ENCODE measurements at places on chromosomes 16 and 17.

DNA sequence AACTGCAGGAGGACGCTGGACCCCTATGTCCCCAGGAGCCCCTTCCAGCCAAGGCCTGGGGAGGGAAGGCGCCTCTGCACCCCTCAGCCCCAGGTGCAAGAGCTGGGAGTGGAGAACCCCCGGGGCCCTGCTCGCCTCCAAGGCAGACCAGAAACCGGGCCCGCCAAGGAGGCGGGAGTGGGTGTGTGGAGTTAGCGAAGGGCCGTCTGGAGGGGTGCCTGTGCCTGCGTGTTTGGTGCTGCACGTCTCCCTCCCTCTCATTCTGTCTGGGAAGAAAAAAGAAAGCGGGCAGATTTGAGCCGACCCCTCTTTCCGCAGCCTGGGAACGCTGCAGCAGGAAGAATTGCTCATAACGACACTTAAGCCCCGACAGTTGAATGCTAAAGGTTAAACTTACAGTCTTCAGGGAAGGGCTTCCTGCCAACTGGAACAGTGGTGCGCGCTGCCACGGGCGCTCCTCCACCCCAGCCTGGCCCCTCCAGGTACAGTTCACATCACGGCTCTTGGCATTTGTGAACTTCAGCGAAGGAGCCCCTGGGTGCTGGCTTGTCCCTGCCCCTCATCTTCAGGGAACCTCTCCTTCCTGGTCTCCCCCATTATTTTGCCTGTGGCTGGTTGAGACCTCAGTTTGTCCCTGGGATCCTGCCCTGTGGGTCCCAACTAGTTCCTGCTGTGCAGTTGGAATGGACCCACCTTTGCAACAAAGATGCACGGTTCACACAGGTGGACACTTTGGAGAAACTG, 19.2 kb upstream of the ZFHX3 start:
- DNase-seq = no peak

DNA sequence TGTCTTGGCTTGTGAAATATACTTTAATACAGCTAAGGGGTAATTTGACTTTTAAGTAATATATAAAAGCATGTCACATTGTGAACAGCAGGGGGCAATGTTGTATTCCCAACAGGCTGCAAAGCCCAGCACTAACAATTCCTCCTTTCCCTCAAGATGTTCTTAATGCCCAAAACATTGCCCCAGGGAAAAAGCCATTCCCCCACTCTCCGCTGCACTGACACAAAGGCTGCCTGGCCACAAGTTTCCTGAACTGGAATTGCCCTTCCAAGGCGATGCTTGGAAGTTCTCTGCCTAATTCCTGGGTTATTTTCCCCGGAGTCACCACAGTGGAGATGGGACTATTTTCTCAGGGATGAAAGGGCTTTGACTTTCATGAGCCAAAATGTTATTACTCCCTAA, 27.2 kb downstream of the CLEC16A start:
- DNase-seq = peak; percentile 52

DNA sequence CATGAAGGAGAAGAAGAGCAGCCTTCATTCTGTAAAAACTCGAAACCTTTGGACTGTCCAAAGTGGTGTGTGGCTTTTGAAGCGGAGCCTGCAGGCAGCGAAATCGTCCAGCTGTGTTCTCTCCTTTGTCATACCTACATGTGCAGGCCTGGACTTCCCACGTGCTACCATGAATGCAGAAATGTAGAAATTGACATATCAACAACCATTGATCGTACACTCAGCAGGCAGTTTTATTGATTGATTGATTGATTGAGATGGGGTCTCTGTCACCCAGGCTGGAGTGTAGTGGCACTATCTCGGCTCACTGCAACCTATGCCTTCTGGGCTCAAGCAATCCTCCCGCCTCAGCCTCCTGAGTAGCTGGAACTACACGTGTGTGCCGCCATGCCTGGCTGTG, 2.6 kb upstream of the HAPSTR1 start:
- no peak for DNase-seq

- DNase-seq = no peak
These were observed 357.6 kb upstream of the C16orf82 start for GRCh38 chr16:26709175-26709574.

GRCh38 chr16:31376705-31377104, 16.4 kb upstream of the ITGAD start:
- DNase-seq = no peak

- no peak for DNase-seq
These were observed 21.1 kb upstream of the RPH3AL start for GRCh38 chr17:373613-374230.

All from frontal cortex (tissue), 4 donors.